ENCODE measurements at places on chromosomes 7 and 10.

- DNase-seq: no peak
Observed at GRCh38 chr7:24573554-24574338, 494 bp downstream of the PALS2 start.

GRCh38 chr10:71607082-71607443, 112.5 kb downstream of the C10orf105 start:
- DNase-seq: no peak

DNA sequence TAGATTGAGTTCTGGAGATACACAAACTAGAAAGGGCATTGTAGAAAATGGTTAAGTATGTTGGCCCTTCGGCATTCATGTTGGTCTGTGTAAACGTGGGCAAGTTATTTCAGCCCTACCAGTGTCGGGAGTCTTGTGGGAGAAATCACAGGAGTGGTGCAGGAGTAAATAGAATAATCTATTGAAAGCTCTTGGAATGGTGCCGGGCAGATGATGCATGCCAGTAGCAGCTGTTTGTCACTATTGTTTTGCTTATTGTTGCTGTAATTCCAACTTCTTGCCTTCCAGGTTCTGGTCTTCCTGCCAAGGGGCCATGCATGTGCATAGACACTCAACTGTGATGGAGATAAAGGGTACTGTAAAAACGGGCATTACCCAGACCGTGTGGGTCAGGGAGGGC, 259.4 kb downstream of the CAMK1D start:
- no peak for DNase-seq

- DNase-seq: no peak
Observed at GRCh38 chr7:116777651-116778281, 84.6 kb upstream of the CAPZA2 start.

- no peak for DNase-seq
Observed at GRCh38 chr7:142380069-142380468, 122.2 kb upstream of the PRSS58 start.

DNA sequence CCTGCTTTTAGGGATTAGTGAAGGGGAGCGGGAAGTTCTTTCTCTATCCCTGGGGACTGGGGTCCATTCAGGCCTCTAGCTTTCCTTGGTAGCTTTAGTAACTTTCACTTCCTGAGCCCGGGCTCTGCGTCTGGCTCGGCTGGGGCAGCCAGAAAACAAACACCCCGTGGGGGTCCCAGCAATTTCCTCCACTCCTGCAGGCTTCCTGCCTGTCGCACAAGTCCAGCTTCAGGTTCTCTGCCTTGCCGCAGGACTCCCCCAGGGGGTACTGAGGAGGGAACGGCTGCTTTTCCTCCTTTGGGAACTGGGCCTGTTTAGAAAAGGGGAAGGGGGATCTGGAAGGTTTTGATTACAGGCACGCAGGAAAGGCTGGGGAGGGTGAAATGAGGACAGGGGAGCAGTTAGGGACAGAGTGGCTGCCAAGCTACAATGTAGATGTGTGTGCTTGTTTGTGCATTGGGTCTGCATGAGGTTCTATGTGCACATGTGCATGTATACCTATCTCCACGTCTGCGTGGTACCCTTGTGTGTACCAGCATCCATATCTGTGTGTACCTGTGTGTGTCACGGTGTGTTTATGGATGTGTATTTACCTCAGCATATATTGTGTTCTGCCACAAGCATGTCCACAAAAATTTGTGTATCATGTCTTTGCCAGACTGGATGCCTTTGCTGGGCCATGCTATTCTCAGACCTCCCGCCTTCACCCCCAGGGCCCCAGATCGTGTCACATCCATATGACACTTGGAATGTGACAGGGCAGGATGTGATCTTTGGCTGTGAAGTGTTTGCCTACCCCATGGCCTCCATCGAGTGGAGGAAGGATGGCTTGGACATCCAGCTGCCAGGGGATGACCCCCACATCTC, 2.0 kb downstream of the KAZALD1 start:
- no peak for DNase-seq

DNA sequence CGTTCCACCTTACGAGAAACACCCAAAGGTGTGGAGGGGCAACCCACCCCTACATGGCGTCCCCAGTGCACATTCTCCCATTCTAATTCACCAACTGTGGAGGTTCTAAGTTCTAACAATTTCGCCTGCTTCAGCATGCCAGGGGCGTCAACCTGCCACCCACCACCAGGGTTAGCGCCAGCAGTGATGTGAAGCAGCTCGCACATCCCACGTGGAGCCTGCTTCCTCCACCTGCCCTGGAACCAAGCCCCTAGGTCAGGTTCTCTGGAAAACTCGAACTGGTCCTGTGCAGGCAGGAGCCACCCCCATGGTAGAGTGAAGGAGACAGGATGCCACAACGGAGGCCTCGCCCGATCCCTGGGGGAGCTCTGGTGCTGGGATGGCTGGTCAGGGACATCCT, 33.3 kb upstream of the FXYD4 start:
- DNase-seq: no peak

DNA sequence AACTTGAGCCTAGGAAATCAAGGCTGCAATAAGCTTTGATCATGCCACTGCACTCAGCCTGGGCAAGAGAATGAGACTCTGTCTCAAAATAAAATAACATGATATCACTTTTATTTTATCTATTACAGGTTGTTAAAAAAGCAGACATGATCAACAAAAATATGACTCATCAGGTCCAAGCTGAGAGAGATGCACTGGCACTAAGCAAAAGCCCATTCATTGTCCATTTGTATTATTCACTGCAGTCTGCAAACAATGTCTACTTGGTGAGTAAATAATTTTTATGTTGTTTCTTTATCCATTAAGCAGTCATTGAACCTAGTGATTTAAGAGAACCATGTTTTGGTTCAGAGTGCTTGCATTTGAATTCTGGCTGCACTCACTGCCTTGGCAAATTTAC, 3.3 kb downstream of the MASTL start:
- no peak for DNase-seq

- DNase-seq: no peak
Observed at GRCh38 chr10:98646998-98647917, 200.5 kb upstream of the HPS1 start.

DNA sequence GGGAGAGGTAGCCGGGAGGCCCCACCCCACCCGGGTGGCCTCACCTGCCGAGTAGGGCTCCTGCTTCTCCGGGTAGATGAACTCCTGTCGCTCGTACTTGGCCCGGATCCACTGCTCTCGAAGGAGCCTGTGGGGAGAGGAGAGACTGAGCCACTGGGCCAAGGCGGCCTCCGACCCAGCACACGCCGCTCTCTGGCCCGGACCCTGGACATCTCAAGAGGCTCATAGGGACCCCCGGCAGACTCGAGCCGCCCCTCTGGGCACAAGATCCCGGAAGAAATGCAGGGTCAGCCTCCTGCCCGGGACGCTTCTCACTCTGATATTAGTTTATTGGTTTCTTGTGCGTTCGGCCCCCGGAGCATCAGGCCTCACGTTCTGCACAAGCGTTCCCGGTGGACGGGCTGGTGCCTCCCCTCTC, 34.5 kb downstream of the ADAP1 start:
- DNase-seq: no peak

- no peak for DNase-seq
Observed at GRCh38 chr7:75818472-75818871, 4.9 kb upstream of the CCL24 start.

DNA sequence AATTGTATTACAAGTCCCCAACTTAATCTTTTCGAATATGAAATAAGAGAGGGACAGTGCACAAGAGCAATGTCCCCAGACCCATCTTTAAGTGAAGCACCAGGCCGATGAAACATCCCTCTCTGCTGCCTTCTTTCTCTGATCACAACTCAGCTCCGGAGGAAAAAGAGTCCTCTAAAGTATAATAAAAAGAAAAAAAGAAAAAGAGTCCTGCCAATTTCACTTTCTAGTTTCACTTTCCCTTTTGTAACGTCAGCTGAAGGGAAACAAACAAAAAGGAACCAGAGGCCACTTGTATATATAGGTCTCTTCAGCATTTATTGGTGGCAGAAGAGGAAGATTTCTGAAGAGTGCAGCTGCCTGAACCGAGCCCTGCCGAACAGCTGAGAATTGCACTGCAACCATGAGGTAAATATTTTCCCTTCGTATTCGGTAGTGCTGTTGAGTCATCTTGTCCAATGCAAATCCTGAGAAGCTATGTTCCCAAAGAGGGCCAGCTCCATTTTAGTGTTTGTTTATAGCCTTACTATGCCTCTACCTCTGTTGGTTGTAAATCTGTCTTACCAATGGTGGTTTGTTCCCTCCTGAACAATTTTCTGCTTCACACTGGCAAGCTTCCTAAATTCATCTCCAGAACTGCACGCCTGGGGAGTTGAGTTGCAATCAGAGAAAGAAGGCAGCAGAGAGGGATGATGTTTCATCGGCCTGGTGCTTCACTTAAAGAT, at the start of gene IFIT2:
Gene IFIT2, plus strand, starts transcription at position 326 of the 725 bp plus-strand sequence. Its CDS starts 78 bp downstream, at position 404.
- DNase-seq: no peak

Measured in cortex of kidney (tissue), 1 donor.